ENCODE measurements at places on chromosomes 11 and 22. TPM values are rescaled to one million over a fixed set of nuclear protein-coding genes. Genes with fewer than 3 reads are reported as not detected.

The OTOG gene
- total RNA-seq = not detected

The MMP13 gene
- total RNA-seq = 2.8 TPM

The DTX4 gene
- 2.6 TPM for total RNA-seq

The MOV10L1 gene
- 2.6 TPM for total RNA-seq

The GAB4 gene
- total RNA-seq = not detected

Measured in hair follicle dermal papilla cell (primary cell).